ENCODE measurements at places on chromosomes 5 and 9.

DNA sequence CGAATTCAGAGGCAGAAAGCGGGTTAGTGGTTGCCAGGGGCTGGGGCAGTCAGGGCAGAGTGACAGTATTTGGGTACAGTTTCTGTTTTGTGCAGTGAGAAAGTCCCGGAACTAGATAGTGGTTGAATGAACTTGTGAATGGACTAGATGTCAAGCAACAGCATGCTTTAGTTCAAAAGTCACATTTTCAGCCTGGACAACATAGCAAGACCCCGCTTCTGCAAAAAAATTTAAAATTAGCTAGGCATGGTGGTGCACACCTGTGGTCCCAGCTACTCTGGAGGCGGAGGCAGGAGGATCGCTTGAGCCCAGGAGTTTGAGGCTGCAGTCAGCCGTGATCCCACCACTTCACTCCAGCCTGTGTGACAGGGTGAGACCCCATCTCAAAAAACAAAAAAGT, 8.4 kb downstream of the NOTCH1 start:
- DNase-seq = no peak

DNA sequence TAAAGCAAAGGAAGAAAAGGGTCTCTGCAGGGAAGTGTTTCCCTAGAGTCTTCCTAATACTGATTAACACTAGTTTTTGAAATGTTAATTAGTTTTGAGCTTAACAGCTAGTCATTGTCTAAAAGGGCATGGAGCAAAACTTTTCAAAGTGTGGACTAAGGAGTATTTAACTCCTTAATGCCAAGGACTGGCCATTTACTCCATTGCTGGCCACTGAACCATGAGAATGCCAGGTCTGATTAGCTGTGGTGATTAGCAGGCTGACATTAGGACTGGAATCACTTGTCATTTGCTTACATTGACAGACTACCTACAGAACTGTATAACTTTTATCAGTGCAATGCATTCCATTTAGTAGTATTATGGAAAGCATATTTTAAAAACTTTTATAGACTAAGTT, 987.0 kb downstream of the NR2F1-AS1 start:
- DNase-seq = no peak

- no peak for DNase-seq
These were observed 1.9 kb upstream of the ARSI start for GRCh38 chr5:150304481-150305081.

- DNase-seq = no peak
These were observed 99.3 kb downstream of the KLF4 start for GRCh38 chr9:107390279-107390678.

GRCh38 chr5:132907161-132907560, 33.7 kb downstream of the LEAP2 start:
- DNase-seq = no peak

GRCh38 chr9:126743041-126743440, 61.8 kb upstream of the ZBTB43 start:
- DNase-seq = no peak

DNA sequence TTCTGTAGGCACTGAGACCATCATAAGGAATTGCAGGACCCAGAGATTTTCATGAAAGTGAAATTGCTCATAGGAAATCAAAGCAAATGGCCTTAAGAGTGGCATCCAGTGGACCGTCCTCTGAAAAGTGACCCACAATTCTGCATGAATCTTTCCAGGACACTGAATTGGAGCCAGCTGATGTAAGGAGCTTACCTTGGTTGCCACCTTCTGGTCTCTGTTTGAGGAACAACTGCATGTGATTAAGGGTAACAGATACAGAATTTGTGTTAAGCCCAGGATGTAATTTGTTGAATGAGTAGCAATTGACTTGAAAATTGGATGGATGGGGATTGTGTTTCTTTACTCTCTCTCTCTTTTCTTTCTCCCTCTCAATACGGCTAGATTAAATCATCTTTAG, 49.9 kb upstream of the GAS1 start:
- no peak for DNase-seq

GRCh38 chr5:139296198-139296597, 2.7 kb downstream of the MATR3 start:
- DNase-seq = no peak

- DNase-seq = no peak
These were observed 119.6 kb upstream of the PITX1 start for GRCh38 chr5:135153661-135154060.

GRCh38 chr5:66872736-66873331, 276.6 kb downstream of the MAST4 start:
- DNase-seq = no peak

- peak; percentile 86 for DNase-seq
These were observed 72.8 kb upstream of the ASTN2 start for GRCh38 chr9:117487555-117488175.

DNA sequence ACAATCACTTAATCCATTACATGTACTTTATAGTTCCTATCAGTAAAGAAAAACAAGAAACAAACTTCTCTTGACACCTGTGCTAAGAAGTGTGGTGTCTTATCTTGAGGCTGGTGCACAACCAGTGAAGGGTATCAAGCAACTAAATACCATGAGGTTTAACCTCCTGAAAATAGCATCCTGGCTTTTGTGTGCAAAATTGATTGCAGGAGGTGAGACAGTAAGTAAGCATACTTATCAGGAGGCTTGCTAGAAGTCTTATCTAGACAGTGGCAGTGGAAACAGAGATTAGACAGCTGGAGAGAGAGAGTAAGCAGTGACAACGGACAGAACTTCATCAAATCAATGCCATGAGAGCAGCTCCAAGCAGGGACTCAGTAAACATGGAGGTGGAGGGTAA, 730.3 kb downstream of the DNAH5 start:
- DNase-seq = no peak

- no peak for DNase-seq
These were observed 159.3 kb downstream of the NR3C1 start for GRCh38 chr5:143244000-143244736.

DNA sequence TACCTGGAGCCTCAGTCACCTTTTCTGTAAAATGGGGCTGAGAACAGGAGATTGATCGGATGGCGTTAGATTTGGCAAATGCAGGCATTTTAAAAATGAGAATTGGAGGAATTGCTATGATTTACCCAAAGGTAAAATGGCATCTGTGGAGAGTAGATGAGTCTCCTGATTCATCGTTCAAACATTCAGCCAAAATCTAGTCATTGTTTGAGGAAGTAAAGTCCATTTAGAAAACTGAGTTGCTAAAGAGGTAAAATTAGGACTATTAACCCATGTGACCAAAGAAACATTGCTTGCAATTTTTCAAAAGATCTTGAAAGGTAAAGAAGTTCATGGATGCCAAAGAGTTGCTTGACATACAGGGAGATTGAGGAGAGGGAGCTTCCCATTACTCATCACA, 69.7 kb downstream of the ZNF462 start:
- DNase-seq = no peak

- no peak for DNase-seq
These were observed 131.5 kb downstream of the PAM start for GRCh38 chr5:102886586-102886985.

- no peak for DNase-seq
These were observed 18.9 kb downstream of the OGN start for GRCh38 chr9:92385477-92385876.

- DNase-seq = no peak
These were observed 107.5 kb downstream of the ATP10B start for GRCh38 chr5:160744268-160745101.

DNA sequence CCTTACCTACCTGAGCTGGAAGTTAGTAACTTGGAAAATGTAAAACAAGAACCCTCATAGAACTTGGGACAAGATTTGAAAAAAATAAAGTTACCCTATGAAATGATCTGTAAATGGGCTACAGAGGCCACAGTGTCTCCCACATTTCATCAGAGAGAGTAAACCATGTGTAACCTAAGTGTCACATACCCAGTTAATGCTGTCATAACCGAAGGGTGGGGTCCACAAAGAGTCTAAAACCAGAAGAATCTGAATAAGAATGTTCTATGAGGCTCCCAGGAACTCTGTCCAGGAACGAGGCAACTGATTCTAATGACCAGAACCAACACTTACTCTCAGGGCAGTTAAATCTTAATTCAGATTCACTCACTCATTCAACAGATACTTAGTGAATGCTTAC, 1.0 kb upstream of the FAM13B start:
- no peak for DNase-seq

- peak; percentile 11 for DNase-seq
These were observed 57.0 kb downstream of the TTC39B start for GRCh38 chr9:15249981-15250380.

DNA sequence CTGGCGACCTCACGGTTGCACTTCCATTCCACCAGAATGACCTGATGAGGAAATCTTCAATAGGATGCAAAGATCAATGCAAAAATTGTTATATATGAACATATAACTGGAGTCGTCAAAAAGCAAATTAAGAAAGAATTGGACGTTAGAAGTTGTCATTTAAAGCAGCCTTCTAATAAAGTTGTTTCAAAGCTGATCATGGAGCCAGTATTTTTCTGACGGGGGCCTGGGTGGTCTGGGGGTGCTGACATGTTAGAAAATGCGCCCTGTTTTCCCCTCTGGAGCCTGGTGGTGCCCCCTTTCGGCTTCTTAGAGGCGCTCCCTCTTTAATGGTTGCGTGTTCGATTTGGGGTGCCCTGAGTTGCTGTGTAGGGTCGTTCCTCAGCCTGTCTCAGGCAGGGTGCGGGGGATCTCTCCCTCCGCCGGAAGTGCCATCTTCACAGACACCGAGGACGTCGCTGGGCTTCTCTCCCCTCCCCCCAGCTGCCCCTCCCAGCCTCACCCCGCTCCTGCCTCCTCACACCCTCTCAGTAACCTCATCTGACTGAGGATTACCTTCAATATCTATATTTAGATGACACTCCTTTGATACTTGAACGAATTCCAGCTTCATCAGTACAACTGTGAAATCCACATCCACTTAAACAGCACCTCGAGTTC, 18.3 kb downstream of the PTGES2 start:
- no peak for DNase-seq

DNA sequence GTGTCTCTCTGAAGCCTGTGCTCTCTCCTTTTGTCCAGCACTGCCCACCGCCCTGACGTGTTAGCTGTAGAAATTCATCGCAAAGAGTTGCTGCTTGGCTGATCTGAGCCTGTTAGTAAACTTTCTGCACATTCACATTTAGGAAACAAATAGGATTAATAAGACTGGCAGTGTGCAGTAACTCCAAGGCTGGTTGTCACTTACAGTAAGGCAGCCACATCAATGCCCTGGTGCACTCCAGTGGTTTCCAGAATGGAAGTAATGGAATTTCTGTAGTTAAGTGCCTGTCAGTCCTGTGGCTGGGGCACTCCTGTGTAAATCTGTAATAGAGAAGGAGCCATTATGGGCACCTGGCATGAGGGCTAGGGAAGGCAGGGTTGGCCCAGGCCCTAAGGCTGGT, 70.6 kb downstream of the DOCK2 start:
- DNase-seq = no peak

DNA sequence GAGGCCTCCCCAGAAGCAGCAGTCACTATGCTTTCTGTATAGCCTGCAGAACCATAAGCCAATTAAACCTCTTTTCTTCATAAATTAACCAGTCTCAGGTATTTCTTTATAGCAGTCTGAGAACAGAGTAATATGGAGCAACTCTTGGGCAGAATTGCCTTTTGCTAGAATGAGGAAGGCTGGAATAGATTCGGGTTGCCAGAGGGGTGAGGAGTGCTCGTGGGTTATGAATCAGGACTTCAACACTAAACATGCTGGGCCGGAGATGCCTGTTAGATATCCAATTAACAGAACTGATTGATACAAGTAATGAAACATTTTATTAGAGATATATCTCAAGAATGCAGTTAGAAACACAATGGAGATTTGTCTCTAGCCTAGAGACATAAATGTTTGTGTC, 140.9 kb upstream of the MAP3K1 start:
- no peak for DNase-seq

- DNase-seq = no peak
These were observed 64.4 kb upstream of the CACNA1B start for GRCh38 chr9:137813167-137813566.

- no peak for DNase-seq
These were observed 124.2 kb upstream of the TNPO1 start for GRCh38 chr5:72692231-72692637.

DNA sequence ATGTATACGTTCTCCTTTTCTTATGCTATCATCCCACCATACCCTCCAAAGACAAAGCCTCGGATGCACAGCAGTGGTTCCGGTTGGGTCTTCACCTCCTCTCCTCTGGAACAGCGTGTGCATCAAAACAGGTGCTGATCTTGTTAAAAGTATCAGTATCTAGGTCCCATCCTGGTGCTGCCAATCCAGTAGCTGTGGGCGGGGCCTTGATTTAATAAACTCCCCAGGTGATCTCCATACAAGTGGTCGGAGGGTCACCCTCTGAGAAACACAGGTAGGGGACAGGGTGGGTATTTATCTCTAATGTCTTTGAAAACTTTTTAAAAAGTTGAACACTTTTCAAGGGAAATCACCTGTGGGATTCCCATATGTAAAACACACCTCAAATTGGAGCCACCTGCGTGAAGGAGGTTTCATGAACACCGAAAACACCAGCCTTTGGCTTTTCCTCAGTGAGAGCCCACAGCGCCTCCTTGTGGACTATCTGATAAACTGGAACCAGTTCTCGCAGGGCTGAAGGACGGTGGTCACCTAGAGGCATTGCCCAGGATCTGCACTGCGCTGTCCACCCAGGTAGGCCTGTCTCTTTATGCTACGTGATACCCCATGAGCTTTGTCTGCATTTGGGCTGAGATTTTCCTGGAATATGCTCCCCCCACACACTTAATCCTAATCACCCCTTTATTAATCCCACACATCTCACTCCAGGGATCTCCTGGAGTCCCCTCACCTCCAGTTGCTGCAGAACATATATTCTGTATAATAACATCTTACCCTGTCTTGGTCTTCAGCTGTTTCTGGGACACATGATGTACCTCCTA, 80.5 kb upstream of the EPB41L4B start:
- DNase-seq = peak; percentile 3

DNA sequence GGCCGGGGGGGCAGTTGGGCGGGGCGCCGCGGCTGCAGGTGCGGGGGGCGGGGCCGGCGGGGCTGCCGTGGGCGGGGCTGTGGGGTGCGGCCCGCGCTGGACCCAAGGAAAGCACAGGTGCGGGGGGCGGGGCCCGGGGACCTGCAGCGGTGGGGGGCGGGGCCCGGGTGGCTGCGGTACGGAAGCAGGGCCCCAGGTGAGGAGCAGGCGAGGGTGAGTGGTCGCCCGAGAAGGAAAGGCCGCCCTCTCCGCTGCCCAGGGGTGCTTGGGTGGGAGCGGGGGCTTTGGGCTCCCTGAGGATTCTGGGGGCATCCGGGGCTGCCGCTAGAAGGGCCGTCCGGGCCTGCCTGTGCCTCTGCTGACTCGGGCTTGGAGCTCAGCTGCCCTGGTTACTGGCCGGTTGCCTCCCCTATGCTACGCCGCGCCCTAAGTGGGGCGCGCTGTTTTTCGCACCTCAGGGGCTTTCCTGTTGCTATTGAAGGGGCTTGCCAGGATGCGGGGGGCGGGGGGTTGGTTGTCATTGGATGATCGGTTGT, 767 bp downstream of the RALGPS1 start:
- peak; percentile 31 for DNase-seq

Data from globus pallidus (tissue), 1 donor.